ENCODE measurements at places on chromosomes 7 and 10.

GRCh38 chr7:135186261-135186540, 15.7 kb upstream of the CYREN start:
- DNase-seq = no peak

DNA sequence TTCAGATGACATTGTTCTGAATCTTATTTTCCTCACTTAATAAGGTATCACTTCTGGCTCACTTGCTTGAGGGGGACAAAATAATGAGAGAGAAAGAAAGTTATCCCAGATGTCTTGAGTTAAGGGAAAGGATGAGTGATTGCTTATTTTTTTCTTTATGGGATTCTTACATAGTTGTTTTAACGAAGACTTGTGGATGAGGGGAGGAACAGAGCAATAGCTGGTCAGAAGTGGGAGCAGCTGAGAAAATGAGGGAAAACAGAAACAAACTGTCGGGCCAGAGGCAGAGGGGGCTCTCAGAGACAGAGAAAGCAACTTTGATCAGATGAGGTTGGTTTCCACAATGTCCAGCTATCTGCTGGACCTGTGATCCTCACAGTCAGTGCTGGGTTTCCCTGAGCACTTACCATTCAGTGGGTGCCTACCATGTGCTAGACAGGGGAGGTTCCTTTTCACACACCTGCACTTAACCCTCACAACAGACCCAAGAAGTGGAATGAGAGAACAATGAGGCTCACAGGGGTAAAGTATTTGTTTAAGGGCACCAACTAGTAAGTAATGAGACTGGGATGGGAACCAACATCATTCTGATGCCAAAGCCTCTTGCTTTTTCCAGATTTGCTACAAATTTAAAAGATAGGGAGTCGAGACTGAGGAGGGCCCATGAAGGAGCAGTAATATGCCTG, 64.2 kb downstream of the BICC1 start:
- DNase-seq = no peak

GRCh38 chr7:41999736-42000283, 237.2 kb downstream of the GLI3 start:
- no peak for DNase-seq

GRCh38 chr10:132296666-132297443, 10.9 kb downstream of the STK32C start:
- no peak for DNase-seq

DNA sequence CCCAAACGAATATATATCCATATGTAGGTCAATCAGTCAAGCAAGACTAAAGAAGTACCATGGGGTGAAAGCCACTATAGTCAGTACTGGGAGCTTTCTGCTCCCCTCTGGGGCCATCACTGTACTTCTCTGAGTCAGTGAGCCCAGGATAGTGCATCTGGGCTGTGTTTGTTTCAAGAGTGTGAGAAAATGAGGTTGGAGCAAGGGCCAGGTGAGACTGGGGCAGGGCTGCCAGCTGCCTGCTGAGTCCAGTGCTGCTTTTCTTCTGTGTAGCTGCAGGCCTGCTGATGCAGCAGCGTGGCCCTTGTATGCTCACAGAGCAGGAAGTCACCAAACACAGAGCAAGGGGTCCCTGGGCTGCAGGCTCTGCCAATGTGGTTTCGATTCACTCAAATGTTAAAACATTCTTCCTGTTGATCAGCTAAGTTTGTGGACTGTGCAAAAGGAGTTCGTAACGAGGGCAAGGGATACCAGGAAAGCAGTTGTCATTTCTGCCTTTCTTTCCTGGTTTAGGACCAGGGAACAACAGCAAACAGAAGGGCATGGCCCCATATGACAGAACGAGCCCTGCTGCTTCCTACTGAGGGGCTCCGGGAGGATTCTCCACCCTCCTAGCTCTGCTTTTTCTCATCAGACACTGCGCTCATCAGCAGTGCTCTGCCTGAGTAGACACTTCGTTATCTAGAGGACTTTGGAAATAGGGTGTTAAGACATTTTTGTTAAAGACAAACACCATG, 65.4 kb upstream of the TNS3 start:
- DNase-seq = no peak

- no peak for DNase-seq
These were observed 49.7 kb downstream of the PALD1 start for GRCh38 chr10:70528314-70528713.

DNA sequence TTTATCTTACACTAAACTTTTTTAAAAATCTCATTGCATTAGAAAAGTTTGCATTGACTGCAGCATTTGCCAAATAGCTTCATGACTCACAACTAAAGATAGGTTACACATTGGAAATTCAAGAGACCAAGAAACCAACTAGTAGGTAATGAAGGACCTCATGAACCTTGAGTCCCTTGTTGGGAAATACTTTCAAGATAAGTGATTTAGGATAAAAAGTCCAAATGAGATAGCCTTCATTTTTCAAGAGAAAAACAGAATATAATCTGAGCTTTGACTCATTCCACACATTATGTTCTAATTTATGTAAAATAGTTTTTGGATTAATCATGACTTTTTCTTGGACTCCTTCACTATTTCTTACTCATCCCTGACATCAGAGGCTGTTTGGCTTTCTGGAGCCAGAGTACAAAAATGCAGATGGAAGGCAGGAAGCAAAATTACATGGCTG, 13.1 kb upstream of the LIPF start:
- no peak for DNase-seq

DNA sequence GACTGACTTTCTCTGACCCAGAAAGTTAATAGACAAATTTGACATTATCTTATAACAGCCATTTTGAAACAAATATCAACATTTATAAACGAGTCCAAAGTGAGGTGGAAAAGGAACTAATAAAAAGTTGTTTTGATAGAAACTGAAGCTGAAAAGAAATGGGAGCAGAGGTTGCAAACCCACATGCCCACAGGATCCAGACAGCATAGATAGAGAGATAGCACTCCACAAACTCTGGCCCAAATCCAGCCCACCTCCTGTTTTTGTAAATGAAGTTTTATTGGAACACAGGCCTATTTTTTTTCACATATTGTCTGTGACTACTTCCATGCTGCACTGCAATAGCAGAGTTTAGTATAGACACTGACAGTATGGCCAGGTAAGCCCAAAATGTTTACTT, 171.9 kb downstream of the PRKG1 start:
- no peak for DNase-seq

DNA sequence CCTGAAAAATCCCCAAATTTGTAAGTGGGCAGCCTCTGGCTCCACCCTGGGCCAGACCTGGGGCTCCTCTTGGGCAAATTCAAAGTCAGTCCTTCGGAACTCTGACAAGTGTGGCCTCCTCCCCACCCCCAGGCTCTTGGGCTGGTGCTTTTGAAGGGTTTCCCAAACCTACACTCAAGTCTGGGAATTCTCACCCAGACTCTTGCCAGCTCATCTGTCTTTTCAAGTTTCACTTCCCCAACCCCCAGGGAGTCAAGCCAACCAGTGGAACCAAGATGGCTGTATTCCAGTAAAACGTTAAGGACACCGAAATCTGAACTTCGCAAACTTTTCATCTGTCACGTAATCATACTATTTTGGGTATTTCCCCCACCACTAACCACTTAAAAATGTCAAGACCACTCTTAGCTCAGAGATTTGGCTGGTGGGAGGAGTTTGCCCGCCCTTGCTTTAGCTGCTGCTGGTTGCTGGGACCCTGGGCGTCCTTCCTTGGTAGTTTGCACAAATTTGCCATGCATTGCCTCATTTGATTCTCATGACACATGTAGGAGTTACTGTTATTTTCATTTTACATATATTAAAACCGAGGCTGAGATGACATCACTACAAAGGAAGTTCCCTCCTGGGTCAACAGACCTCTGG, 1.7 kb upstream of the MYO1G start:
- DNase-seq = peak; percentile 33

GRCh38 chr10:78770167-78771090, 298.3 kb upstream of the ZMIZ1 start:
- no peak for DNase-seq

DNA sequence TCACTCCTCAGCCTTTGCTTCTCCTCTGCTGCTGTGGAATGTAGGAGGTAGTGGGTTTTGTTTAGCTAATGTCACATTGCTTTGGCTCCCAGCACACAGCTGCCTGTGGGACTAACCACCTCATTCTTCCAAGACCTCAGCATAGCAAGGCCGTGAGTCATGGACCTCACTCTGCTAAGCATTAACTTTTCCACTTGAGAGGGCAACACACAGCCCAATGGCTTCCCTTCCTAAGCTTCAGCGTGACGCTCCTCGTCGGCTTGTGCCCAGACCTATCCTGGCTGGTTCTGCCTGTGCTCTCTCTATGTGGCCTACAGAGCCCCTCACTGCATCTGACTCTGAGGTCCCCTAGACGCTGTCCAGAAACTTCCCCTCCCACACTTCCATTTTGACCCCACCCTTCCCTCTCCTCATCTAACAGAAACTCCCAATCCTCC, 23.3 kb downstream of the MYOF start:
- DNase-seq = peak; percentile 90

DNA sequence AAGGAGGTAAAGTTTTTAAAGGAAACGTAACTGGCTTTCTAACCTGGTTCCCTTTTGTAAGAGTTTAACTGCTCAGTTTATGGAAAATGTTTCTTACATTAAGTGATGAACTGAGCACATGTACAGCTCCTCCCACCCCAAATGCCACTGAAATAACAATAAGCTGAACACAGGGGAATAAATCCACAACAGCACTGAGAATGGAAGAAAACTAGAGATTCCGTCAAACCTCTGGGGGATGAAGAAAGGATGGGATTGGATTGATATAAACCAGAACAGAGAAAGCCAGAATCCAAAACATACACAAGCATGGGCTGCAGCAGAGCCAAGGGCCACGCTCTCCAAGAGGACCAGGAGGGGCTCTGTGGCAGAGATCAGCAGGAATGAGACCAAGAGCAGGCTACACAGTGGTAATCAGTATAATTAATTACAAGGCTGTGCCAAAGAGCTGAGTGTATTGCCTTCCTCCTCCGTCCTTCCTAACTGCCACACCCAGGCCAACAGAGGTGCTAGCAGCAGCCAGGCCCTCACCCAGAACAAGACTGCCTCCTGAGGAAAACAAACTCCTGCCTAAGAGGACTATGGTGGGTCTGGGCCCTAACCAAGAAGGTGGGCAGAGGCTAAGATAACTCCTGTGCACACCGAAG, 73.9 kb downstream of the KIAA1549 start:
- DNase-seq = no peak

DNA sequence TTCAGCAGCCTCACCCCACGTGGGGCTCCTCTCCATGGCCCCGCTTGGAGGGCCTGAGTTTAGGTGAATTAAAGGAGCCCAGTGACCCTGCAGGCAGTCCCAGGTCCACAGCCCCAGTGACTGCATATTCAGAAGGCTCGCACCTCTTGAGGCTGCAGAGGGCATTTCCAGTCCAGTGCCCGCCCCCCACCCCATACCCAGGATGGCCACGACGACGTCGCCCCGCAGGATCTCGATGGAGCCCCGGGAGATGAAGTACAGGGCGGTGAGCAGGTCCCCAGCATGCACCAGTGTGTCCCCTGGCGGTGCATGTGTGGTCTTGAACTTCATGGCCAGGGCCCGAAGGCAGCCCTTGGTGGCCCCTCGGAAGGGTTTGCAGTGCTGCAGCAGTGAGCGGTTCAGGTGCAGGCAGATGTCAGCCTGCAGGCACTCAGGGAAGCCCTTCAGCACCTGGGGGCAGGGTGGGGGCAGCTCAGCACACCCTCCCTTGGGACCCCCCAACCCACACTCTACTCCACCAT, 28.1 kb downstream of the KCNH2 start:
- no peak for DNase-seq

- DNase-seq = no peak
These were observed 666.7 kb downstream of the KCNMA1 start for GRCh38 chr10:76970711-76971519.

- no peak for DNase-seq
These were observed 503.2 kb downstream of the NRG3 start for GRCh38 chr10:82378146-82378545.
